T-helper 1 cell treated with Interleukin-12 subunit alpha and Interleukin-12 subunit beta and Interleukin-4 antibody, amounts not matched to agents 30 ng/mL and 1 ng/mL, for 36 hours (primary cell): ENCODE measurements at places on chromosomes 16 and 17. TPM values are rescaled to one million over a fixed set of nuclear protein-coding genes. Genes with fewer than 3 reads are reported as not detected.

TM4SF5 gene
- 0.22 and 0.83 TPM in 2 replicates for total RNA-seq

STX1B gene
- total RNA-seq: 1.5 and 1.6 TPM in 2 replicates

IGFALS gene
- total RNA-seq: 0.22 TPM in 2 replicates

AATK gene
- total RNA-seq: 0.39 and 0.54 TPM in 2 replicates

RHBDL3 gene
- total RNA-seq: 0.07 and 0.32 TPM in 2 replicates
